Left kidney (tissue), 8 donors: ENCODE measurements at places on chromosomes 12 and 14. TPM values are rescaled to one million over a fixed set of nuclear protein-coding genes. Genes with fewer than 3 reads are reported as not detected.

GRCh38 chr14:34087571-34087970 lies 136.7 kb upstream of the EGLN3 start:
- no peak for DNase-seq

Gene TMPRSS12
- polyA plus RNA-seq, result 0.13 TPM

DNA sequence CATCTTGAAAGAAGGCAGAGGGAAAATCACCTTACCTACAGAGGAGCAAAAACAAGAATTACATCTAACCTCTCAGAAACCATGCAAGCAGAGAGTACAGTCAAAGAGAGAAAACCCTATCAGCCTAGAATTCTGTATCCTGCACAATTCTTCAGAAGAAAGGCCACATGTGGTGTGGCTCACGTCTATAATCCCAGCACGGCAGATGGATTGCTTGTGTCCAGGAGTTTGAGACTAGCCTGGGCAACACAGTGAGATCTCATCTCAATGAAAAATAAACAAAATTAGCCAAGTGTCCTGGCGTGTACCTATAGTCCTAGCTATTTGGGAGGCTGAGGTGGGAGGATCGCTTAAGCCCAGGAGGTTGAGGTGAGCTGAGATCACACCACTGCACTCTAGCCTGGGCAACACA lies 48.2 kb downstream of the ATF7 start:
- no peak for DNase-seq

GRCh38 chr14:35430459-35431199 lies 26.1 kb upstream of the NFKBIA start:
- DNase-seq, result no peak

DNA sequence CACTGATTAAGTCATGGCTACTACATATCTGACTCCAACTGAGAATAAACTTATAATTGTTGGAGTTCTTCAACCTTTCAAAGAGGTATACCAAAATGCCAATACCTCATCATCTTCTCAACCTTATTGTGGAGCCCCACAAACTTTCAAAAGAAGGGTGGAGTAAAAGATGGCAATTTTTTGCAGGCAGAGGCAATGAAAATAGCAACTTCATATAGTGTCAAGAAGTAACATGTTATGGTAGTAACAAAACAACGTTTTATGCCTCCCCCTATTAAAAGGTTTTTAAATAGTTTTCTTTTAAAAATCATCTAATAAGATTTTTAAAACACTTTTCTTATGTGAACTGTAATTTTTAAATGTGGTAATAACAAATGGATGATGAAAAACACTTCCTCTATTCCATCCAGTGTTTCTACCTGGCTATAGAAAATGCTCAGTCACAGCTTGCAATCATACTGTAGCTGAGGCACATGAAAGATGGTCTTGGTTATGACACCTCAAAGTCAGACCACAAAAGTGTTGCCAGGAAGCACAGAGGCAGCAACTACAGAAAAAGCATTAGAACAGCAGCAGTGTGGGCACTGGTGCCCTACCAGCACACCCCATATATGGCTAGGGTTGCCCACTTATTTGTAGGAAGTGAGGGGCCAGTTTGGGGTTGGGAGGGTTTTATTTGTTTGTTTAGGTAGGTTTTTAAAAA lies 7.0 kb downstream of the PPP1R12A start:
- DNase-seq, result no peak

- DNase-seq, result no peak
Observed at GRCh38 chr12:66428261-66428660, 126.0 kb downstream of the HELB start.

Gene TRIM9
- polyA plus RNA-seq, result 2.8 TPM
